ENCODE measurements at places on chromosomes 3 and 15.

DNA sequence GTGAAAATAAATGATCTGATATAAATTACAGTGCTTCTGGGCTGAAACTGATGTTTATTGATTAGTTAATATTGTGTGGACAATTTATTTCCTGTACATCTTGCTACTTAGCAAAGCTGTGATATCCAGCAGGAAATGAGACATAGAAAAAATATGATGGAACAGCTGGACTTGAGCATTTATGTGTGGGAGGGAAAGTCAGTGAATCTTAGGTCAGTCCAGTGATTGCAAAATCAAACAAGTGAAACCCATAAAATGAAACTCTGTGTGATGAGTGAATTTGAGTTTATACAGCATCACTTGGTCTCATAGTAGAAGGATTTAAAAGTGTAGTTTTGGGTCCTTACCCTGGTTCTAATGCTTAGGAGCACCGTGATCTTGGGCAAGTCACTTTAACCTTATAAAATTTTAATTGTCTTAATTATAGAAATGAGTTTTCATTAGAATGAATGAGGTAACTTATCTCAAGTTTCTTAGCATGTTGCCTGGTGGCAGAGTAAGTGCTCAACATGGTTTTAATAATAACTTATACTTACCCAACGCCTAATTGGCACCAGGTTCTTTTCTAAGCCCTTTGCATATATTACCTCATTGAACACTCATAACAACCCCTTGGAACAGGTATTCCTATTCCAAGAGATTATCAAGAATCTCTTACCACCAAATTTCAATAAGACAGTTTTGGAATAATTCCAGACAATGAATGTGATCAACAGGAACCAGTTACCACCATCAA, 194.6 kb downstream of the ADAMTSL3 start:
- DNase-seq = peak; percentile 68

- no peak for DNase-seq
Measured at GRCh38 chr15:32120577-32121383, 90.5 kb downstream of the CHRNA7 start.

- no peak for DNase-seq
Measured at GRCh38 chr15:71391421-71392088, 276.3 kb downstream of the THSD4 start.

GRCh38 chr3:20111836-20112235, 71.6 kb downstream of the KAT2B start:
- DNase-seq = no peak

DNA sequence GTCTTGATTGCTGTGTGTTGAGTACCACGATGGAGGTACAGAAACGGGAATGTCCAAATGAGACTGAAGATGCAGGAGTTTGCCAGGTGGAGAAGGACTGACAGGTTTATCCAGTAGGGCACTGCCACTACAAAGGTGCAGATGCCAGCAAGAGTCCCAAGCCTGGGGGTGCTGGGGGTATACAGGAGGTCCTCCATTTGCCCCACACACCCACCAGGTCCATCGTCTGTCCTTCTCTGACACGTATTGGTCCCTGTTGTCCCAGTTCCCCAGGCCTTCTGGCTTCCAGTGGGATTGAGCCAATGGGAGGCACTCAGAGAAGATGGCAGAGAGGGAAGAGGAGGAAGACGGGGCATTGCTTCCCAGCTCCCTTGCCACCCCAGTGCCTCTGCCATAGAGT, 6.6 kb downstream of the HAPLN3 start:
- DNase-seq = no peak

DNA sequence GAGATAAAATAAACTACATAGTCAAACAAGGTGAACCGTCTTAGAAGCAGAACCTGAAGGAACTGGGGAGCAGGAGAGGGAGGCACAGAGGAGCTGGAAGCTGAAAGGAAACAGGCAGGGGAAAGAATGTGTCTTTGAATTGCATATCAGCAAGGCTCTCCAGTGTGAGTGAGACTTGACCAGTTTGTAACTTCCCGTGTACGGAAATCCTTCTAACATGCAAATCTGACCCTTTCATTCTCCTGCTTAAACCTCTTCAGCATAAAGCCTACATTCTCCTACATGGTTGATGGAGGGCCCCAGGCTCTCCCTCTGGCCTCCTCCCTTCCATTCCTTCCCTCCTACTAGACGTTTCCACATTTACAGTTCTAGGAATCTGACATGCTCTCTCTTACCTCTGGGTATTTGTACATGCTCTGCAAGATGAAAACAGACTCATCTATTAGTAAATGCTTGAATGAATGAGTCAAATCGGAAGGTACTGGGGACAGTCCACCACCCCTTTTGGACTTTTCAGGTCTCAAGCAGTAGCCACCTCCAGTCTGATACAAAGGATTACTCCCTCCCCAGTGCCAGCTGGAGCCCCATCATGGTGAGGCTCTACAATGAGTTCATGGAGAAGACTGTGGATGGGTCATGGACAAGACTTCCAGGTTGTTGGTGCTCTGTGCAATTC, 6.1 kb upstream of the SLC25A38 start:
- no peak for DNase-seq

GRCh38 chr3:107857854-107858253, 233.0 kb downstream of the CD47 start:
- DNase-seq = no peak

- no peak for DNase-seq
Measured at GRCh38 chr3:61352306-61352705, 101.1 kb upstream of the FHIT start.

GRCh38 chr3:118810499-118811035, 224.1 kb downstream of the IGSF11 start:
- no peak for DNase-seq

DNA sequence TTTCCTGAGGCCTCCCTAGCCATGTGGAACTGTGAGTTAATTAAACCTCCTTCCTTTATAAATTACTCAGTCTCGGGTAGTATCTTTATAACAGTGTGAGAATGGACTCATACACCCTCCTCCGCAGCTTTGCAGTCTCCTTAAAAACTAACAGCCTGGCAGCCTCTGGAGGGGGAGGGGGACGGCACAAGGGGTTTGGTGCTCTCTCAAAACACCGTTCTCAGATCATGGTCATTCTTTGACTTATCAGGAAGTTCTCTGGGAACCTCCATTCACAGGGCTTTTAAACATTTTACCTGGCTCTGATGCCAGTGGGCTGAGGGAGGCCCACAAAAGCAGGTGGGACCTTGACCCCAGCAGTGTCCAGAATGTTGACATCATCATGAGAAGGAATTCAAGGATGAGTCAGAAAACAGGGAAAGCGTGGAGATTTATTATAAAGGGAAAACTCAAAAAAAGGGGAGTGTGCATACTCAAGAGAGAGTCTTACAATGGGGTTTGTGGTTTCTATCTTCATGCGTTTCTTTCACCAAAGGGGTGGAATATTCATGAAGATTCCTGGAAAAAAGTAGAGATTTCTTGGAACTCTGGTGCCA, 43.9 kb downstream of the ONECUT1 start:
- DNase-seq = no peak

DNA sequence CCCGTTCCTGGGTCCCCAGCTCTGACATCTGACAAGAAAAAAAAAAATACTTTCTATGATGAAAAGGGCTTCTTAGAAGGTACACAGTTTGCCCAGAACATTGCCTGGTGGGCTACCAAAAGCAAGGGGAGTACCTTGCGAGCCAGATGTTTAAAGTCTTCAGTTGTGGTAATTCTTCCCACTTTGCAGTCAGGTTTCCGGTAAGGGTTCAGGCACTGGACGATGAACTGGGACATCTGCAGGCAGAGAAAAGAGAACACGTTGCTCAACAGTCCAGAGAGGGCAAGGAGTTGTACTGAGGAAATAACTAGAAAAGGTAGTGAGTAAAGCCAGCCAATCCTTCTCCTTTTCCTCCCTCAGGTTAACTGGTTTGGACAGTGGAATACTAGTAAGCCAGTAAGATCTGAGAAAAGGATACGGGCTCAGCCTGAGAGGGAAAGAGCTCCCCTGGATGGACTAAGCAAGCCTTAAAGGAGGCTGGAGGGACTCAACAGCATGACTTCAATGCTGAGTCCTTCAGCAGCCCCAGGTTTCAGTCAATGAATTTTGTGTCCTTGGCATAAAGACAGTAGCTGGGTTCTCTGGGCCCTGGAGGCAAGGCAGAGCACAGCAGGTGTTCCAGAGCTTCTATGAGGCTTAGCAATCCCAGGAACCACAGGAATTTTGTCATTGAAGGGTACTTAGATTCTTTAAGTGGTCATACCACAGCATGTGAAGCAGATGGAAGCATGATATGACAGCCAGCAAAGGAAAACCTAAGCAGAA, 38.2 kb downstream of the NBEAL2 start:
- DNase-seq = peak; percentile 51

GRCh38 chr15:100103828-100104227, 237.9 kb downstream of the ADAMTS17 start:
- DNase-seq = no peak

GRCh38 chr15:75067123-75067830, 43.9 kb downstream of the PPCDC start:
- peak; percentile 59 for DNase-seq

DNA sequence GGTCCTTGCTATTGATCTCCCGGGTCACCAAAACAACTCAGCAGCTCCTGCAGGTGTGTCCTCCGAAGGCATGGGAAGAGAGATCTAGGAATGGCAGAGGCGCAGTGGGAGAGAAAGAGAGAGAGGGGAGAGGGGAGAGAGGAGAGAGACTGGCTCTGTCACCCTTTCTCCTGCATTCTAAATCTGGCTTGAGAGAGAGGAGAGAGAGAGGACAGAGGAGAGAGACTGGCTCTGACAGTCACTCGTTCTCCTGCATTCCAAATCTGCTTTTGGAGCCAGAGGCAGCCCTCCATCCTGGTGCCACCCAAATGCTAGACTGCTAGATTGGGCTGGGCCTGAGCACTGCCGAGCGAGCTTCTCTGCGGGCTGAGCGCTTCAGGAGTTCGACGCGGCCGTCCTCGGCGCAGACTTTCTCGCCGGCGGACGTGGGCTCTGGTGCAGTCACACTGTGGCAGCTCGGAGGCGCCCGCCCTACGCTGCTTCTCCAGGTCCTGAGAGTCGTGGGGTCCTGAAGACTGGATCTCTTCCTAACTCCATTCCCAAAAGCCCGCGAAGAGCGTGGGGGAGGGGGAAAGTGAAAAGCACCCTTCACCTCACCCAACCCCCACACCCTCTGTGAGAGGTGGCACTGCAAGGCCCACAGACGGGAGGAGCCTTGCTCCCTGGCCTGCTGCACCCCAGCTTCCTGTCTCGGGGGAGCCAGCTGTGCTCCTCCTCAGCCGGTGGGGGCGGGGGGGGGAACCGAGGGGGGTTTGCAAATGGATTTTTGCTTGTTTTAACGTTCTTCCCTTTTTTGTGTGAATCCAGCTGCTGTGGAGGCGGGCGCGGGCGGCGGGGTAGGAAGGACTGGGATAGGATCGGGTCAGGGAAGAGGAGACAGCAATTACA, 222.3 kb downstream of the MEIS2 start:
- no peak for DNase-seq

DNA sequence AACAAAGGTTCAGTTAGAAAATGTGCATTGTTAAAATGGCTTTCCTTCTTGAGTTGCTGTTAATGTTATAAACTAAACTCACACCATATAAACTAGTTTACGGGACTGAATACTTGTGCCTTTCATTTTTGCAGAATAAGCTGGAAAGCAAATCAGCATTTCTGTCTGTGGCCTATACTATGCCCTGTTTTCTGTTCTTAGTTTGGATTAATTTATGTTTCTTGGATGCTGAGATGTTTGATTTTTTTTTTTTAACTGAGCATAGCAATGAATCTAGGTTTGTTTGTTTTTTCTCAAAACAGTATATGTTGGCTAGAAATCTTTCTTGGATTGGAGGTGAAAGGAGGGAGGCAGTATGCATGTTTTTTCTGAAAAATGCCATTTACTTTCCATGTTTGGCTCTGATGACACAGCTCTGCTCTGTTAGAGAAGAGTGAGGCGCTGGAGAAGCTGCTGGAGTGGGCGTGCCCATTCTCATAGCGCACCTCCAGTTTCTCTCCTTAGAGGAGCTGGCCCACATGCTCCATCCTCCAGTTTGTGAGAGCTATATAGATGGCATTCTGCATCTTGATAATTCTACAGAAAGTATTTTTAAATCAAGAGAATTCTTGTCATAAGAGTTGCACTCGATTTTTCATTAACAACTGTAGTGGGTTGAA, 423.6 kb upstream of the TPM1 start:
- peak; percentile 60 for DNase-seq

- DNase-seq = peak; percentile 58
Measured at GRCh38 chr3:65778968-65779367, 259.8 kb downstream of the MAGI1 start.

DNA sequence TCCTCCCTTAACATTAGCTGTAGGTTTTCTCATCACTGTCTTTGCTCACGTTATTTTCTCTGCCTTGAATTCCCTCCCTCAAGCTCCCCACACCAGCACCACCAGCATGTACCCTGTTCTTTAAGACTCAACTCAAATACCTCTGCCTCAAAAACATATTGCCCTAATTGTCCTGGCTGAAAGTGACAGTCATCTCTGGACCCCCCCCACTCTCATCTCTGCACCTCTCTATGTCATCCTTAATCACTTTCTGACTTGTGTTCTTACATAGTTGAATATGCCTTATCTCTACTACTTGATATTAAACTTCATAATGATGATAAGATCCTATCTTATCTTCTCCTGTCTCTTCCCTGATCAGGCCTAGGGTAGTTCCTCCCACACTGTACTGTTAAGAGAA, 345.2 kb upstream of the TPRG1 start:
- no peak for DNase-seq

DNA sequence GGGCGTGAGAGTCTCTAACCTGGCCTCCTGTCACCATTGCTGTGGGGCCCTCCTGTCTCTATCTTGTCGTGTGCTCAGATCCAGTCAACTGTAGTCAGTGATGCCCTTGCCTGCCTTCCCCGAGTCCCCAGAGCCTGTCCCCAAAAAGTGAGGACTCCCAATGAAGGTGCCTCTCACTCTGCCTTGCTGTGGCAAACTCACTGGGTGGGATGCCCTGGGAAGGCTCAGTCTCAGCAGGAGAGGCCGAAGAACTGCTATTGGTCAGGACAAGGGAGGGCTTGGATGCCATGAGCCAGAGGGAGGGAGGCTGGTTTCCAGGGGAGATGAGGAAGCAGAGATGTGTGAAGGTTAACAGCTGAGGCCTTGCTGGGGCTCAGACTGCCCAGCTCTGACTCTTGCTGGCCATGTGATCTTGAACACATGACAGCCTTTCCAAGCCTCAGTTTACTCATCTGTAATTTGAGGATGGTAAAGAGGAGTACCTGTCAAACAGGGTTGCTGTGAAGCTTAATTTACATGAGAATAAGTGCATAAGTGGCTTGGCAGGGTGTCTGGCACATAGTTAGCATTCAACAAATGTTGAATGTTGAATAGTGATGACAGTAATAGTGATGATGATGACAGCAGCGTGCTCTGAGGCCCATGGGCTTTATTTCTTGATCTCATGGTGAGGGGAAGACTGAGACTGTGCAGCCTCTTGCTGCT, 8.2 kb downstream of the KY start:
- no peak for DNase-seq

- DNase-seq = peak; percentile 66
Measured at GRCh38 chr3:193970773-193971206, 165.2 kb upstream of the HES1 start.

GRCh38 chr3:156816091-156816793, 9.9 kb upstream of the LEKR1 start:
- peak; percentile 72 for DNase-seq

DNA sequence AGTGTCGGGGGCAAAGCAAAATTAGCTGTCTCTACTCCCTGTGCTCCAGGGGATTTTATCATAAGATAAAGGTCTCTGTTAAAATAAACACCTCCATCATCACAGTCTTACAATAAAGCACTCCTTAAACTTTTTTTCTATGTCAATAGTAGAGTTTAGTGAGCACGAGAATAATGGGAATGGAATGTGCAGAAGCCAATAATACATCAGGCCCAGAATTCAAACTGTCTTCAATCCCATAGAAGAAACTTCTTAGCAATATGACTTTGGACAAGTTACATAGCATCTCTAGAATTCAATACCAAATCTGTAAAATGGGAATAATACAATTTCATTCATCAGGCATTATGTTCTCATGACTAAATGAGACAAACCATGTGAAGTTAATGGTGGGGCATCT, 49.0 kb upstream of the EPHA3 start:
- DNase-seq = peak; percentile 52

Data from fibroblast of skin of right biceps (primary cell).